ENCODE measurements at places on chromosomes 4 and X.
A peak's percentile ranks its signal among the peaks of the same experiment; 100 is the strongest.

DNA sequence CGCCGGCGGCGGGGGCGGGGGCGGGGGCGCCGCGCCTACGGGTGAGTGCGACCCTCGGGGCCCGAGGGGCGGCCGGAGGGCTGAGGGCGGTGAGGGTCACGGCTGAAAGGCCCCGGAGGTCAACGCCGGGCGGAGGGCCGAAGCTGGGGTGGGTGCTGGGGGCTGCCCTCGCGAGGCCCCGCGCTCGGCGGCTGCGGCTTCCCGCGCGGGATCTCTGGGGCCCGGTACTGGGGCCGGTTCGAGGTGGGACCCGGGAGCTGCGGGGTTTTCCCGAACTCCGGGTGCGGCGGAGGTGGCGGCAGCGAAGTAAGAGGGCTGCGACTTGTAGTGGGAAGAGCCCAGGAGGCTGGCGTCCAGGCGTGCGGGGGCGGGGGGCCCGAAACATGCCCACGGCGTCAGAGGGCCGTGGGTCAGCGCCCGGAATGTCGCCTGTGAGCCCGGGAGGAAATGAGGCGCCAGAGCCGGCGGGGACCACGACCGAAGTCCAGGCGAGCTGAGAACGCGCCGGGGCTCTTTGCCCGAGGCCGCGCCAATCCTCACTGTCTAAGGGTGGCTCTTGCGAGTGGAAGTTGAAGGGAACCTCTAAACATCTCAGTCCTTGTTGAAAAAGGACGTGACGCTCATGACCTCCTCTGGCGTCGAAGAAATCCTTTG is 407 bp downstream of the IL13RA1 start:
- DNase-seq: no peak

DNA sequence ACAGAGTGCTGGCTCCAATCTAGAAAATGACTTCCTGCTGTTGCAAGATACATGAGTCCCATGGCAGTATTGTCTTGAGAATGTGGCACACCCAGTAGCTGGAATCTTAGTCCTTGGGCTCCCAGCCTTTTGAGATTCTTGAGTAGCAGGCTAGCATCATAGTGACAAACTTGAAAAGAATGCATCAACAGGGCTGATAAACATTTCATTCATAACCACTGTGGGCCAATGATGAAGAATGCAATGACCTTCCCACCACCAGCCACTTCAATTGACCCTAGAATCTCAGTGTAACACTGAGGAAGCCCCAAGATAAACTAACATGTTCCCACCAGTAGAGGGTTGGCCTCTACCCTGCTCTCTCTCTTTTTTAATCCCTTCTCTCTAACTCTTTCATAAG is 329.3 kb downstream of the GBA3 start:
- DNase-seq: no peak

- no peak for DNase-seq
Observed at GRCh38 chrX:45912316-45912715, 632.9 kb downstream of the ZNF674 start.

GRCh38 chrX:22686138-22686541 is 313.6 kb upstream of the DDX53 start:
- DNase-seq: peak; percentile 70

- DNase-seq: no peak
Observed at GRCh38 chr4:74446193-74446868, 1.4 kb downstream of the AREG start.

DNA sequence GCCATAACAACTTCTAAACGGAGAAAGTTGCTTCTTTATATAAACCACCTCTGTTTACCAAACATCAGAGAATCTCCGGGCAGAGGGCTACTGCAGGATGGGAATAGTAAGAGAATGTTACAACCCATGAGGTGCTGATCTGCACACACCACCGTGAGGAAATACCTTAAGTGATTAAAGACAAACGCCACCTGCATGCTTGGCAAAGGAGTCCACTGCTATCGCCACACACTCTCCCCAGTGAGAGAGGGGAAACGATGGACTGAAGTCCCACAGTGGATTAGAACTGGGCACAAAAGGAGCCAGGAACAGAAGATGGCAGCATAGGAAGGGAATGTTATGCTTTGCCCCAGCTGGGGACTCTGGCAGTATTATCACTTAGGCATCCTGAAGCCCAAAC is 15.6 kb downstream of the MAML3 start:
- DNase-seq: no peak

DNA sequence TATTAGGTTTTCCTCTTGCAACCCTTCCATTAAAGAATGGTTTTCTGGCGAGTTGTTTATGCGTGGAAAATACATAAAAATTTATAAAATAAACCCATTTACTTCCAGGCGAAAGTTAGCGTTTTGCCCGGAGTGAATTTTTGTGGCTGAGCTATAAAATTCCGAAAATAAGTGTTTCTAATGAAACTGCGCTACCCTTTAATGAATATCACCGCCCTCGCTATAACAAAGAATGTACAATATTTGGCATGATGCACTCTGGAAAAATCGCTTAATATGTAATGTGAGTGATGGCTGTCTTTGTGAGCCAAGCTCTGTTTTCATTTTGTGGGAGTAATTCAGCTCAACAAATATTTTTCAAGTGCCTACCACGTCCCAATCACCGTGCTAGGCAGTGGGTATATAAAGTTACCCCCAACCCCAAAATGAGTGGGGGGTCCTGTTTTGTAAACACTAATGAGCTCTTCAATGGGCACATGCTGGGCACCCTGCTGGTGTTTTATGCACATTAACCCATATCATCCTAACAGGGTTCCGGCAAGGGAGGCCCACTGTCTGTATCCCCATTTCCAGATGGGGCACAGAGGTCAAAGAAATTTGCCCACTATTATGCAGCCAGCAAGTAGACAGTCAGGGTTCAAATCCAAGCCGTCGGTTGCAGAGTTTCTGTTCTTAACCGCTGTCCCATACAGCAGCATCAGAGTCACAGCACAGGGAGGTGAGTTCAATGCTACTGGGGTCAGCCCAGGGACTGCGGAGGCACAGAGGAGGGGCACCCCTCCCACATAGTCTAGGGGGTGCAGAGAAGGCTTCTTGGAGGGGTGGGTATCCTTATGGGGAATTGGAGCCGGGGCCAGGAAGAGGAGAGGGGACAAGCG is 65.7 kb upstream of the STX18 start:
- no peak for DNase-seq

DNA sequence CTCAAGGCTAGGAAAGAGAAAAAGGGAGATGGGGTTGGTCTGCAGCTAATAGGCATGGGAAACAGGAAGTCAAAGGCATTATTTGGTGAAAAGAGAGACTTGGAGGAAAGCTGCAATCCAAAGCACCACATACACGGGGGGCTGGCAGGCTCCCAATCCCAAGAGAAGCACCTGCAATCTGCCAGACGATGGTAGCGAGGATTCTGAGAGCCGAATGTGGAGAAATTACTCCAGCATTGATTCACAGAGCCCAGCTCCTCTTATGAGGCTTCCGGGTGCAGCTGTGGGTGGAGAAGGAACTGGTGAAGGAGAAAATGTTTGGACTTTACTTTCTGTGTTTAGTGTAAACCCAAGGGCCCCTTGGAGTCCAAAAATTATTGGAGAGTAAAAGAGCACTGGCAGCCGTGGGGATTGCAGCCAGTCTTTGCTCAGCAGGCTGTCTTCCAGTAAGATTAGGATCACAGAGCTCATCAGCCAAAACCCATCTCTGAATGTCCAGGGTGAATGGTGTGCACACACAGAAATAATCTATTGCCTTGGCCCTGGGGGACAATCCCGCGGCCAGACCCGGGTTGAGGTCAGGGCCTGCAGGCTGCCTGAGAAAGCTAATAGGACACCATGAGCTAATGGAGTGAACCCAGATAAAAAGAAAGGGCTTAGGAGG is 197.6 kb downstream of the KIT start:
- DNase-seq: no peak

DNA sequence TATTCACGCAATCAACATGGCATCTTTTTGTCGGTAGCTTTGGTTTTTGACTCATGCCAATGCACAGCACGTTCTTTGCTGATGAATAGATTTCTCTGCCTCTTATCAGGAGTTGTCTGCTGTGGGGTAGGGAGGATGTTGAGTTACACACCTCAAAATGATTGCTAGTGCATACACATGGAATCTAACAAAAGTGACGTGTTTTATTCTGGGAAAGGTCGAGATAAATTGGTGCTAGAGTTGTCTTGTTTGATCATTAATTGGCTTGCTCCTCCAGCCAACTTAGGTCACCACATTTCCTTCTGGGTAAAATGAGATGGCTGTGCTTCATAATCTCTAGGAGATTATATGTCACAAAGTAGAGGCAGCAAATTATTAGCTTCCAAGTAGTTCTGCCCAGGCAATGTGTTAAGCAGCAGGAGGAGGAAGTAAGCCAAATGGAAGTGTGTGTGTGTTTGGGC is 3.9 kb downstream of the RAB9A start:
- DNase-seq: no peak

DNA sequence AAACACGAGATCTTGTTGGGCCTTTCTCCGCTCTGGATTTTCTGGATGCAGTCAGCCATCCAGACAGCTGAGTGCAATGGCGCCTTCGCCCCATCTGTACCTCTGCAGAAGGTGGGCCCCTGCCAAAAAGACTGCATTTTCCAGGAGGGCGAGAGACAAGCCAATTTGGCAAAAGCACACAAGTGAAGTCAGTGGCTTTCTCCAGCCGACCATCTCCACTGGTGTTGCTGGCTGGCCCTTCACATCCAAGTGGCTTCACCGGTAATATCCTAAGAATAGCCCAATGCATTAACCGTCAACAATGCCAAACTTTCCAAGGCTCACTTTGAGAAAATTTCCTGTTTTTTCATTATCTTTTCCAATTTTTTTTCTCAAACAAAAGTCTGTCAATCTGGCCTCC is 96.2 kb upstream of the MXRA5 start:
- no peak for DNase-seq

DNA sequence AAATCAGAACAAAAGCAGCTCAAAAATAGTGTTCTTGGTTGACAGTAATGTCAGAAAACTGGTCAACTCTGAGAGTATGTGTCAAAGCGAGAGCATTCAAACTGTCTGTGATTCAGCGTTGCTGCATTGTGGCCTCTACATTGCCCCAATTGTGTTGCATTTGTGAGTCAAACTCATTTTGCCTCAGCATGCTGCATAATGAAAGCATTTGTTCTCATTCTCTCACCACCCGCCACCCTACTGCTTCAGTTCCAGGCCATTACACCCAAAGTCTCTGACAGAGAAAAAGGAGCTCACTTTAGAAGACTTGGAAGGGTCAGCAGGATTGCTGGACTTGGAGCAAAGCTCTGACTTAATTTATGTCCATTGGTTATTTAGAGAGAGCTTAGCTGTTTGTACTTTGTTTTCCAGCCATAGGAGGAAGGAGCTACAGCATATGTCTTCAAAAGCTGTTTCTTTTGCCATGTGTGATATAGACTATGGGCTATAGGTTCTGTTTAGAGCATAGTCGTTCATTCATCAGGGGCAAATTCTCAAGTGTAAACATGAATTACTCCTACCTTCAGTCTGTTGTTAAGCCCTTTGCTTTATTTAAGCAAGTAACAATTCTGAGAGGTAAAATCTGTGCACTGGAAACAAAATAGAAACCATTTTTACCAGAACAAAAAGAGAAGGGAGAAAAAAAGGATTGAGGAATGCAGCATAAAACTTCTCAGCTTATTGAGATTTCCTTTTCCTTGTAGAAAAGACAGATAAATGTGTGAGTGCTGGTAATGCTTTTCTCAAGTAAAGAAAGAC is 153.4 kb upstream of the ANK2 start:
- no peak for DNase-seq

DNA sequence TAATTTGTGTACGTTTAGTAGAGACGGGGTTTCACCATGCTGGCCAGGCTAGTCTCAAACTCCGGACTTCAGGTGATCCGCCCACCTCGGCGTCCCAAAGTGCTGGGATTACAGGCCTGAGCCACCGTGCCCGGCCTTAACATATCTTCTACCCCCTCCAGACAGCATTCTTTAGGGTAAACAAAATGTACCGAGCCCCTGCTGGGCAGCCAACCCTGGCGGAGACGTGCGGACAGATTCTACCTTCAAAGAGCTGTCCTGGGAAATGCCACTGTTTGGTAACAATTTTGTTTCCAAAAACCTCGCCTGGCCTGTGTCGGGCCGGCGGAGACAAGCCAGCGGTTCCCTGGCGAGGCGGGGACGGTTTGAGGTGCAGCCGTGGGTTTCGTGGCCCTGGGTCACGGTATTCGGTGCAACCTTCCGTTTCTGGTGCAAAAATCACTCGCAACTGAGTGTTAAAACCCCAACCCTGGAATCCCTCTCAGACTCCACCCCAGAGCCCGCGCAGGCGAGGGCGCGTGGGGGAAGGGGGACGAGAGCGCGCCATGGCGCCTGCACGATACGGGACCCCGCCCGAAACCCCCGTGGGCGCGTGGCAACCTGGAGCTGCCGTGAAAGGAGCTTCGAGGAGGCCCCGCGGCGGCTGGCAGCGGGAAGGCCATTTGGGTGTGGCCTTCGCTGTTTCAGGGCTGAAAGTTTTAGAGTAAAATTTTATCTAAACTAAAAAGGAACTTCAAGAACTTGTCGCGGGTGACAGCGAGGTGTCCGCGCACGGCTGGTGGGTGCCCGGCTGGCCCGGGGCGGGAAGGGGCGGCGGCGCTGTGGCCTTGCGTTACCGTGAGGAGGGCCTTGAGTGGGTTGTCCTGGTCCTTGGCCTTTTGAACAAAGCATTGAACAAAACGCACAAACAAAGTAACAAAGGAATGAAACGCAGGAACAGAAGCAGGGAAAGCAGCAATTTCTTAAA is 17.0 kb downstream of the MRFAP1 start:
- no peak for DNase-seq

- DNase-seq: no peak
Observed at GRCh38 chrX:10124506-10125247, 32.1 kb upstream of the CLCN4 start.

GRCh38 chr4:31156221-31156620 is 436.1 kb downstream of the PCDH7 start:
- no peak for DNase-seq

DNA sequence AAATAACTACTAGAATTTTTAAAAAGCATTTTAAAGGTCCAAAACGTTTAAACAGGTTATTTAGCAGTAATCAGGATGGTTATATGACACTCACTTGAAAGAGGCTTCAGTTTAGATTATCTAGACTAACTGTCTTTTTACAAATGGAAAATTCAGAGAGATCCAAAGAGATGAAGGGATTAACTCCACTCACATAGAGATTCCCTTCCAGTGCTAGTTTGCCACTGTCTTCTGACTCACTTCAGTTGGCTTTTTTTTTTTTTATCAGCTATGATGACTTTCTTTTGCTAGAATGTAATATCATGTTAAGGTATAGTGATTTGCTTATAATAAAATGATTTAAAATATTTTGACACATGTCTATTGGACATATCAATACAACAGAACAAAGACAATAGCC is 43.8 kb downstream of the GALNT7 start:
- no peak for DNase-seq

DNA sequence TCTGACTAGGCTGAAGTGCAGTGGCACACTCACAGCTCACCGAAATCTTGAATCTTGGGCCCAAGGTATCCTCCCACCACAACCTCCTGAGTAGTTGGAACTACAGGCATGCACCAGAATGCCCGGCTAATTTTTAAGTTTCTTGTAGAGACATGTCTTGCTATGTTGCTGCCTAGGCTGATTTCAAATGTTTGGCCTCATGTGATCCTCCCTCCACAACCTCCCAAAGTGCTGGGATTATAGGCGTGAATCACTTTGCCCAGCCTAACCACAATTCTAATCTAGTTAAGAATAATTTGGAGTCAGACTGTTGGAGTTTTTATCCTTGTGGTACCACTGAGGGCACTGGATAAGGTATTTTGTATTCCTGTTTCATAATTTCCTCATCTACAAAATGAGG is 317.5 kb upstream of the AGA start:
- DNase-seq: no peak

GRCh38 chrX:73647632-73648322 is 84.8 kb downstream of the CHIC1 start:
- DNase-seq: no peak

- DNase-seq: no peak
Observed at GRCh38 chr4:150253965-150254630, 175.9 kb downstream of the DCLK2 start.
